ENCODE measurements at places on chromosomes 1 and 21.

DNA sequence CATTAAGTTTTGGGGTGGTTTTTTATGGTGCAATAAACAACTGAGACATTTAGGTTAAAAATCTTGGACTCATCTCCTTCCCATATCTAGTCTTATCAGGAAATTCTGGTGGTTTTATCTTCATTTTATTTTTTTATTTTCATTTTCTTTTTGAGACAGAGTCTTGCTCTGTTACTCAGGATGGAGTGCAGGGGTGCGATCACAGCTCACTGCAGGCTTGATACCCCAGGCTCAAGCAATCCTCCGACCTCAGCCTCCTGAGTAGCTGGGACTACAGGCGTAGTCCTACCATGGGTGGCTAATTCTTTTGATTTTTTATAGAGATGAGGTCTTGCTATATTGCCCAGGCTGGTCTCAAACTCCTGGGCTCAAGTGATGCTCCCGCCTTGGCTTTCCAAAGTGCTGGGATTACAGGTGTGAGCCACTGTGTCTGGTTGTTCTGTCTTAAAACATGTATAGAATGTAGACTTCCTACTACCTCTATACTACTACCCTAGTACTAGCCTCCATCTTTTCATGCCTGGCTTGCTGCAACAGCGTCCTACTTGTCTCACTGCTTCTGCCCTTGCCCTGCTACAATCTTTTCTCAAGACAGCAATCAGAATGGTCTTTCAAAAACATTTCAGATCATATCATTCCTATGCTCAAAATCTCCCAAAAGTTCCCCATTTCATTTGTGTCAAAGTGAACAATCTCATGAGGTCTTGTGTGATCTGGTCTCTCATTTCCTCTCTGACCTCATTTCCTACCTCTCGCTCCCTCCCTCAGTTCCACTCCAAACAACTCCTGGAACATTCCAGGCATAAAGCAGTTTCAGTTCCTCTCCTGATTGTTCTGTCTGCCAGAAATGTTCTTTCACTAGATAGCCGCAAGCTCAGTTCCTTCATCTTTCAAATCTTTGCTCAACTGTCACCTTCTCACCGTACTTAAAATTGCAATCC lies 5.9 kb upstream of the FCGR2A start:
- no peak for DNase-seq

GRCh38 chr1:46595127-46595526 lies 8.9 kb downstream of the MKNK1 start:
- no peak for DNase-seq

GRCh38 chr1:98323906-98324358 lies 337.6 kb upstream of the SNX7 start:
- DNase-seq = no peak

DNA sequence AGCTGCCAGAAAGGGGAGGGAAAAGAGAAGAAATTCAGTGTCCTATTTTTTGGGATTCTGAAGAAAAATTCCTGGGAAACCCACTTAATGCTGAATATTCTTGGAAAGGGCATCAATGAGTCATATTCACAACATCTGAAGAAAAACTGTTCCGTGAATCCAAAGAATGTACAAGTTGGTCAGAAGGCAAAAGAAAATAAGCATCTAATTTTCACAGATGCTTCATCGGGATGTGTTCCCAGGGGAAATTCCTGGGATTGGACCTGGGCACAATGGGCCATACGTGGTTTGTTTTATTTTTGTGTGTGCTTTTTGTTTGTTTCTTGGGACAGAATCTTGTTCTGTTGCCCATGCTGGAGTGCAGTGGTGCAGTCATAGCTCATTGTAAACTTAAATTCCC lies 112.2 kb downstream of the MAP3K21 start:
- no peak for DNase-seq

GRCh38 chr1:38132681-38133080 lies 86.1 kb upstream of the POU3F1 start:
- DNase-seq = no peak

DNA sequence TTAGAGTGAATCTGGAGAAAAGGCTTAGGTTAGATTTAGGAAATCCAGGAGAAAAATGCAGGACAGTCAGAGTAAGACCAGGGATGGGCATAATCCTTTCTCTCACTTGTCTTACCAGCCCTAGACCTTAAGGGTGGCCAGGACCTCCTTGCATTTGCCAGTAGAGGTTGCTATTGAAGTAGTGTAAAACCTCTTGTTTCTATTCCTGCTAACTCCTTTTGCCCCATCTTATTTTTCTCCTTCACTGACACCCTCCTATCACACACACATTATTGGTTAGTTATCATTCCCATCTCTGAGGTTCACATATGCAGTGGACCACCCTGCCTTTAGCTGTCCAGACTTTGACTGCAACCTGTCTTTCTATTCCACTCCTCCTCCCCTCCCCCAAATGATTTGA lies 75.0 kb upstream of the MACF1 start:
- no peak for DNase-seq

DNA sequence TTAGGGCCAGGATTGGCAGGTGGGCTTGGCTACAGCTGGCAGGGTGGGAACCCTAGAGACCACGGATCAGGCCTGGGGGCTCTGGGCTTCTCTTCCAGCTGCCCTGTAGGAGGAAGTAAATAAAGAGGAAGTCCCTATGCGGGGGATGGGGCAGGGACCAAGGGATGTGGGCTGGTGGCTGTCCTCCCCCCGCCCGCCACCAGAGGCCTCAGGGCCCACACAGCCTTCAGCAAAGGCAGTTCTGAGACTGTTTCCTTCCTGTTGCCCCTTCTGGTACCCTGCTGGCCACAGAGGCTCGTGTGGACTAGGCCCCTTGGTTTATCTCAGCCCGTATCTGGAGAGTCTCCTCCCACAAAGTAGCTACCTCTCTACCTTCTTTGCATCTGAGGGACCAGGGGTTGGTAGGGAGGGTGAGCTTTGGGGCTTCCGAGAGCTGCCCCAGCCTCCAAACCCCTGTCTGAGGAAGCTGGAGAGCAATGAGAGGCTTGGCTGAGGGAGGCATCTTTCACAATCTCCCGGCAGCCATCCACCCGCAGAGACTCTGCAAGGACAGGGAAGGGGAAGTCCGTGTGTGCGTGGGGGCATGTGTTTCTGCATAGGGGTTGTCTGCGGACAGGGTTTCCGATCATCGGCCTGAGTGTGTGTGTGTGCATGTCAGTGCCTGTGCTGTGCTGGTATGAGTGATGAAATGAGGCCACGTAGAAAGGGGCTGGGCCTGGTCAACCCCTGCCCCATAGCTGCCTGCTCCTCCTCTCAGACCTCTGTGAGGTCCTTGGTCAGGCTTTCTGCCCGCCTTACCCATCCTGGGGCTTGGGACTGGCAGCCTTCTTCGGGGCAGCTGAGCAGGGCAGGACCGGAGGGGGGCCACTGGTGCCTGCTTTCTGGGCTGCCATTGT lies 12.5 kb downstream of the RPS6KA1 start:
- DNase-seq = peak; percentile 60

DNA sequence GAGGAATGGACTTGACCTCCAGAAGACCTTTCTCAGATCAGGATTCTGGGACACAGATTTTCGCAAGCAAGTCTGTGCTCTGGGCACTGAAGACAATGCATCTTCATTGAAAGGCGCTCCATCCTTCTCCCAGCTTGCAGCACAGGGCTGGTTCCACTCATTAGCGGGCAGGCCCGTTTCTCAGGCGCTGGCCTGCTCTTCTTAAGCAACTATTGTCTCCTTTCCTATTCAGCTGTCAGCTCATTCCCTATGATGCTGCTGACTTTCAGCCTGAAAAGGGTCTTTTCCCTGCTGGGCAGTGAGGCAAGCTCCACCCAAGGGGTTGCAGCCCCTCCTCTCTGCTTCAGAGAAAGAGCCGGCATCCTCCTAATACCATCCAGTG lies 91.9 kb upstream of the PLXNA2 start:
- no peak for DNase-seq

GRCh38 chr1:102853136-102853535 lies 255.2 kb downstream of the COL11A1 start:
- no peak for DNase-seq

DNA sequence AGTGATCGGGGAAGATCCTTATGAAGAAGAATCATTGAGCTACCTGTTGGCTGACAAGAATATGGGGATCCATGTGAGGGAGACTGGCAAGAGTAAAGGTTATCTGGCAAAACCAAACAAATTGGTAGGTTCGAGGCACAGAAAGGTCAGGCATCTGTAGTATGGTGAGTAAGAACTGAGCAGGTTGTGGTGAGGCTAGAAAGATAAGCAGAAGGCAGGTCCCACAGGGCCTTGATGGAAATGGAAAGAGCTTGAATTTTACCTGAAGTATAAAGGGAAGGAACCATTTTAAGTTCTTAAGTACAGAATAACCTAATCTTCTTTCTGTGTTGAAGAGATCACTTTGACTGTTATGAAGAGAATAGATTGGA lies 11.1 kb downstream of the PTPRC start:
- no peak for DNase-seq

DNA sequence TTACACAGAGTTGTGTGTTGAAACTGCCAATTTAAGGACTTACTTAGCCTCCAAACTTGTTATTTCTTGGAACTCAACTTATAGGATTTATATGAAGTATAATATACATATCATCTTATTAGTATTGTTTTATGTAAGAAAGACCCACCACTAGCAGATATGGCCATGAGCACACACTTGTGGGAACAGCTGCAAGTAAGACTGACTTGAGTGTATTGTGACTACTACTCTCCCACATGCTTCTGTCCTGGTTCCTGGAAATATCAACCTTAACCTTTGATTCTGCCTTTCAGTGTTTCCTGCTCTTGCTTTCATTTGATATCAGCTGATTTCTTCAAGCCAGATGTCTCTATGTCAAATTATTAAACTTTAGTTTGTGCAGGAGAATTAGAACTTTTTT lies 175.3 kb downstream of the MAGI3 start:
- DNase-seq = no peak

GRCh38 chr1:20404466-20404865 lies 81.5 kb downstream of the CAMK2N1 start:
- no peak for DNase-seq

- no peak for DNase-seq
These were observed 439.6 kb upstream of the ADAMTS5 start for GRCh38 chr21:27406300-27407009.

GRCh38 chr1:8053878-8054567 lies 27.9 kb upstream of the ERRFI1 start:
- DNase-seq = no peak

DNA sequence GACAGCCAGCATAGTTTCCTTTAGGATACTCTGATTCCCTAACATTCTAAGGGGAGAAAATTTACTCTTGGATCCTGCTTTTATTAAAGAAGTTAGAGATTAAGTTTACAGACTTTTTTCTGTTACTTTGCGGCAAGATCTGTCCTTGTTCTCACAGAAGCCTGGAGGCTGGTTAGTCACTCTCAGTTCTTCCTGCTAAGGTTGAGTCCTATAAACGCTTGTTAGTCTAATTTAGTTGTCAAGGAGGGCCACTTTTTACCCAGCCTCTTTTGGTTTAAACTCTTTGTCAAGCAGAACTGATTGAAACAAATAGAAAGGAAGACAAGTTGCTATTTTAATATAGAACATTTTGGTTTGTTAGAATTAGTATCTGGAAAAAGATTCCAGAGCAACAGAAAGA lies 89.7 kb downstream of the C21orf91 start:
- DNase-seq = no peak

GRCh38 chr1:56212143-56212542 lies 367.2 kb downstream of the PLPP3 start:
- no peak for DNase-seq

DNA sequence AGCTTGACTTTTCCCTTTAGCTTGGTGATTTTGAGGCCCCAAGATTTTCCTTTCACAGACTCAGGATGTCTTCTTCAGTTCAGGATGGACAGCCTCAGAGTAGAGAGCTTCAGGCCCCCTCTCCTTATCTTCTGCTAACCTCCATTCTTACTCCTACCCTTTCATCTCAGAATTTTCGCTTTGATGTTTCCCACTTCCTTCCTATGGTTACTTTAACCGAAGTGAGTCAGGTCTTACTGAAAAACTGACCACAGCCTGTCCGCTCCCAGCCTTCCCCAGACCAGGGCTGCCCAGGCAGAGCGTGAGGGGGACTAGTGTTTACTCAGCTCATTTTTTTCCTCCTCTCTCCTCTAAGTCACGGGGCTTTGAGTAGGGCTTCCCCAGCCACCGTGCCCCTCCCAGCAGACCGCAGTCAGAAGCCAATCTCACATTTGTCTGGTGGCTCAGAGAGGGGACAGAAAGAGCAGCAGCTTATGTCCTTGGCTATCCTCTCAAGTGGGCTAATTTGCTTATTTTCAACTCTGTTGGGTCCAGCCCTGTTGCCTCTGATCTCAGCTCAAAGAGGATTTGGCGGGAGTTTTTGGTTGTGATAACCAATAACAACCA lies 4.2 kb upstream of the IL19 start:
- DNase-seq = no peak

DNA sequence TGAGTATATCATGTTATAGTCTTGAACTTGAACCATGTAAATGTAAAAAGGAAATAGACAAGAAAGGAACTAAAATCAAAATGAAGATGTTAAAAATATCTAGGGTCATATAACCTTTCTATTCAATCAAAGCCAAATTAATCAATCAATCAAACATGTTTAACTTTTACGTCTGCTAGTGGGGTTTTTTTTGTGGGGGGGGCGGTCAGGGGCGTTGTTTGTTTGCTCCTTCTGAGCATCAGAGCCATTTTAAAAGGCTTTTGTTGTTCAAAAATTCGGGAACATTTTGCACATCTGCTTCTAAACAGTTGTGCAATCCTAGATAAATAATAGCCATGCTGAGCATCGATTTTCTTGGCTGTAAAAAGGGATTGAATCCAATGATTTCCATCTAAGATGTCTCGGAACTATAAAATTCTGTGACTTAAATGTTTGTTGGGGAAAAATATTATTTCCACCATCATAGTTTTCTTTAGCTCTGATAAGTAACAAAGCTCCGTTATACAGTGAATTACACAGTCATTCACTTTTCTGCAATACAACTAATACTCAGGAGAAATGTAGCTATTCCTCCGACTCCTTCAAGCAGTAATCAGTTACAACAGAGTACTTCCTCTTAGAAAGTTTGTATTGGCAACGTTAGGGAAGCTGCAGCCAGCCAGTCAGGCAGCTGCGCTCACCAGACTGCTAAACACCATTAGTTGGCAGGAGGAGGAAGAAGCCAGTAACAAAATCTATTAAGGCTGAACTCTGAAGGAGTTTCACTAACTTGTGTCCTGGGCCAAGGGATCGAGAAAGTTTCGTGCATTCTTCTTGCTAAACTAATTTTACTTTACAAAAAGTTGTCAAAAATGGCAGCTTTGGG lies 2.2 kb downstream of the SPATA6 start:
- no peak for DNase-seq

- no peak for DNase-seq
These were observed 1093.6 kb upstream of the B3GALT2 start for GRCh38 chr1:194279975-194280374.
